ENCODE measurements at places on chromosomes 1 and 21. TPM values are rescaled to one million over a fixed set of nuclear protein-coding genes. Genes with fewer than 3 reads are reported as not detected.

The GSTM1 gene
- total RNA-seq = 0.40 TPM

The CDCA8 gene
- 2.5 TPM for total RNA-seq

The ZNF362 gene
- total RNA-seq = 39.9 TPM

The CTSE gene
- total RNA-seq = 105 TPM

The CD53 gene
- 39.4 TPM for total RNA-seq

The TMEM81 gene
- total RNA-seq = 3.8 TPM

The KCNN3 gene
- 3.9 TPM for total RNA-seq

The OPRD1 gene
- total RNA-seq = not detected

The GBP7 gene
- total RNA-seq = not detected
